ENCODE measurements at places on chromosomes 3 and 15. TPM values are rescaled to one million over a fixed set of nuclear protein-coding genes. Genes with fewer than 3 reads are reported as not detected.

DNA sequence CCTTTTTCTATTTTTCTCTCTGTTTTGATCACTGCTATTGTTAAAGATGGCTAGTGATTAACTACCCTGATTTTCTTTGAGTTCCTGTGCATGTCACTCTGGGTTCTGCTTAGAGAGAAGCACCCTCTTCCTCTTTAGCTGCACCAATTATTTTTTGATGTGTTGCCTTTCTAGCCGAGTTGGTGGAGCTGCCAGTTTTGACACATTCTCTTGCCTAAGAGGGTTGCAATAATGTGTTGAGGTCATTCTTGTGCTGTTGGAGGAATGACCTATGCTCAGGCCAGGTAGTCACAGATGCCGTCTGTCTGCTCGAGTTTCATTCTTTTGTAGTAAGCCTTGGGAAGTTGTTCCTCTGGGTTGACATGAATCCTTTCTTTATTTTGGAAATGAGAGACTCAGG lies 84.6 kb upstream of the DPH6 start:
- no peak for DNase-seq

GRCh38 chr3:9398700-9399336 lies 1.4 kb downstream of the SETD5 start:
- no peak for DNase-seq

GRCh38 chr15:61339516-61339915 lies 110.4 kb upstream of the RORA start:
- DNase-seq, result no peak

GRCh38 chr3:187215460-187215859 lies 18.2 kb downstream of the RTP1 start:
- no peak for DNase-seq

- DNase-seq, result no peak
These were observed 28.0 kb downstream of the PSTPIP1 start for GRCh38 chr15:77022646-77023575.

GRCh38 chr15:29170521-29170920 lies 99.1 kb downstream of the NSMCE3 start:
- no peak for DNase-seq

Gene GADL1
- not detected for total RNA-seq

All from T-cell (primary cell).